ENCODE measurements at places on chromosomes 7 and 10.
A peak's percentile ranks its signal among the peaks of the same experiment; 100 is the strongest.

GRCh38 chr10:72784551-72785351 lies 92.8 kb downstream of the MCU start:
- DNase-seq: no peak

DNA sequence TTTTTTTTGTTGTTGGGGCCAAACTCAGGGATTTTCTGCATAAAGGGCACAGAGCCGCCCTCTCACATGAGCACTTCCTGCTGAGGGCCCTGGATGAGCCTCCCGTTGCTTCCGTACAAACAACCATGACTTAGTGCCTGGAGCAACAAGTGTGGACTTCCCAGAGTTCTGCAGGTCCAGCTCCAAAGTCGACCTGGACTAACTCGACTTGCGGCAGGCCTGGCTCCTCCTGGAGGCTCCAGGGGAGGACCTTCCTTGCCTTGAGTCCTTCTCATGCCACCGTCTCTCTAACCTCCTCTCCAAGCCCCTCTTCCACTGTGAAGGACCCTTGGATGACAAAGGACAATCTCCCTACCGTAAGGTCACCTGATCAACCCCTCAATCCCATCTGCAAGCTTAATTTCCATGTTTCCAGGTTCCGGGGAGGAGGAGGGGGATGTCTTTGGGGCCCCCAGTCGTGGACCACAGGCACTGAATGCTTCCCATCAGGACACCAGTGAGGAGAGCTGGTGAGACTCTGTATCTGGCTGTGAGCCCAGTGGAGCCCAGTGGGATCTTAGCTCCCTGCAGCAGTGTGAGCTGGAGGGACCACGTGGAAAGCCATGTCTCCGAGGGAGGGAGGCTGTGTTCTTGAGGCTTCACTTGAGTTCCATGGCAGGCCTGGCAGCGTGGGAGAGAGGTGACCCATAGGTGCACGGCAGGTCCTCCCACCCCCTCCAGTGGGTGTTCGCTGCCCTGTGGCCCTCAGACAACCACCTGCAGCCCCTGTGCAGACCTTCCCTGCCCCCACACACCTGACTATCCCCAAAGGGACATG lies 199.5 kb upstream of the PPP2R2D start:
- DNase-seq: peak; percentile 81

DNA sequence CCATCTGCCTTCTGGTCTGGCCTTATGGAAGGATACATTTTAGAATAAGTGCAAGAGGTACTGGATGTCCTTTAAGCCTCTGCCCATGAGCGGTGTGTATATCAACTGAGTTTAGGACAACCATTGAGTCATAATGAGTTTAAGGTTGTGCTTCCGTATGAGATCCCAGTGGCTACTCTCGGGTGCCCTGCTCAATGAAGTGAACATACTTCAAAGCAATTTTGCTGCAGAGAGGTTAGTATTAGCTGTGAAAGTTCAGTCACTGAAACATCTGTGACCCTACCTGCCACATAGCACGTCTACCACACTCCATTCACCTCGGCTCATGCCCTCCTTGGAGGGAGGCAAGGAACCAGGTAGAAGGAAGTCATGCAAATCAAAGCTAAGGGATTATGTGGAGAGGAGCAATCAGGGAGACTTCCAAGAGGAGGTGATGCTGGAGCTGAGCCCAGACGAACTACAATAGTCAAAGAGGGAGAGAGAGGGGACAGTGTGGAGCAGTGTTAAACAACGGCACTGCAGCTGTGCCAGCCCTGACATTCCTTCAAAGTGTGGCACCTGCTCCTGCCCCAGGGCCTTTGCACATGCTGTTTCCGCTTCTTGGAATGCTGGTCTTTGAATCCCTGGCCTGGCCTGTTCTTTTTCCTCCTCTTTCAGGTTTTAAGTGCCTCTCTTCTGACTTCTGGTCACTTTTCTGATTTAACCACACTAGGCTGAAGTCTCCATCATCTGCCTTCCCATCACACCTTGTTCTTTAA lies 25.4 kb downstream of the BTBD16 start:
- peak; percentile 71 for DNase-seq

DNA sequence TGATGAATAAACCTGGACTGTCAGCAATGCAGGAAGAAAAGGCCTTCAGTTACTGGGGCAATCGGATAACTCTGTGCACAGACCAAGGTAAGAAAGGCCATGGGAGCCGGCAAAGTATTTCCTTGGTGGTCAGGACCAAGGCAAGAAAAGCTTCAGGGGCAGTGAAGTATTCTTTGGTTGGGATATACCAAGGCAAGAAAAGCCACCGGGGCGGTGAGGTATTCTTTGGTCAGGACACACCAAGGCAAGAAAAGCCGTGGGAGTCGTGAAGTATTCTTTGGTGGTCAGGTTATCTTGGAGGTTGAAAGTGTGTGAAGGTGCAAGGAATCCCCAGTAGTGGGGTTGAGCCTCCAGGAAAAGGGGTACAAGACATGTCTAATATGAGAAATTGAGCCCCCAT lies 295.0 kb upstream of the GALNT17 start:
- DNase-seq: no peak

GRCh38 chr7:144784943-144785342 lies 50.9 kb downstream of the TPK1 start:
- DNase-seq: no peak

GRCh38 chr10:94358480-94358879 lies 4.3 kb downstream of the NOC3L start:
- no peak for DNase-seq

DNA sequence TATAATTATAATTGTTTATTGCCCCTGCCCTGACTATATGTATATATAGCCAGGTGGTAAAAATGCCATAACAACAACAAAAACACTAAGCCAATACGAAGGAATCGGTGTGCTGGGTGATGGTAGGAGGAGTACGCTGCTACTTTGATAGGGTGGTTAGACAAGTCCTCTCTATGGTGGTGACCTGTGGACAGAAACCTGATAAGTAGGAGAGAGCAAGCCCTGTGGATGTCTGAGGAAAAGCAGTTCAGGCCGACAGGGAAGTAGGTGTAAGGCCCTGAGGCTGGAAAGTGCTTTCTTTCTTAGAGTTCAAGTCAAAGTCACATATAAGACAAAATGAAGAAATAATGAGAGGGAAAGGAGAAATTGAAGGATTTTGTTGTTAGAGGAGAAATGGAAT lies 823.8 kb upstream of the CELF2 start:
- DNase-seq: no peak

GRCh38 chr10:67770537-67770936 lies 67.5 kb downstream of the DNAJC12 start:
- no peak for DNase-seq

GRCh38 chr7:69787736-69788431 lies 189.6 kb downstream of the AUTS2 start:
- no peak for DNase-seq

DNA sequence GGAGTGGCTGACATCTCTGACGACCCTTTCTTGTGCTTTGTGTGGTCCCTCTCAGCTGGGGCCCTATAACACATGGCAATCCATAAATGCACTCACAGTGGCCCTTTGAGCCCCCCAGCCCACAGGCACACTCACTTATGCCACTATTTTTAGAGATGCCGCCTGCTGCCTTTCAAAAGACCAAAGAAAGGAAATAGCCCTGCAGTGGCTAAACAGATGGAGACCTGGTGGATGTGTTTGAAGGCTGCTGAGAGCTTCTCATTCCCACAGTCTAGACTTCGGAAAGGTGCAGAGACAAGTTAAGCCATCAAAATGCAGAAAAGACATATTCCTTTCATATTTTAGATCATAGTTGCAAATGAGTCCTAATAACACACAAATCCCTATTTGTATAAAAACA lies 42.0 kb upstream of the PDZD8 start:
- DNase-seq: no peak

DNA sequence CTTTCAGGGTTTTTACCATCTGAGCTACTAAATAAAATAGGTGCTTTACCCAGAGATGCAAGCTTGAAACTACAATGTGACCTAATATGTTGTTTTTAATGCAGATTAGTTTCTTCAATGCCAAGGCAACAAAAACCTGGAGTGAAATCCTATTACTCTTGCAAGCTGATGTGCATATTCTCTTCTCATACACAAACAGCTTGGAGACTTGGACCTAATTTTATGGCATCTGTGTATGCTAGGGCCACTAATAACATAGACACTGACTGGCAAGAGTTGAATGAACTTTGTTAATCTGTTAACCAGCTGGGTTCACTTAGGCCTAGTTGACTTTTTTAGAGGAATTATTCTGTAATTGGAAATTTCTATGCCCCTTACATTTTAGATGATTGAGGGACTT lies 23.4 kb upstream of the SMIM30 start:
- no peak for DNase-seq

- DNase-seq: no peak
Measured at GRCh38 chr10:11448545-11449244, 162.8 kb downstream of the USP6NL start.

DNA sequence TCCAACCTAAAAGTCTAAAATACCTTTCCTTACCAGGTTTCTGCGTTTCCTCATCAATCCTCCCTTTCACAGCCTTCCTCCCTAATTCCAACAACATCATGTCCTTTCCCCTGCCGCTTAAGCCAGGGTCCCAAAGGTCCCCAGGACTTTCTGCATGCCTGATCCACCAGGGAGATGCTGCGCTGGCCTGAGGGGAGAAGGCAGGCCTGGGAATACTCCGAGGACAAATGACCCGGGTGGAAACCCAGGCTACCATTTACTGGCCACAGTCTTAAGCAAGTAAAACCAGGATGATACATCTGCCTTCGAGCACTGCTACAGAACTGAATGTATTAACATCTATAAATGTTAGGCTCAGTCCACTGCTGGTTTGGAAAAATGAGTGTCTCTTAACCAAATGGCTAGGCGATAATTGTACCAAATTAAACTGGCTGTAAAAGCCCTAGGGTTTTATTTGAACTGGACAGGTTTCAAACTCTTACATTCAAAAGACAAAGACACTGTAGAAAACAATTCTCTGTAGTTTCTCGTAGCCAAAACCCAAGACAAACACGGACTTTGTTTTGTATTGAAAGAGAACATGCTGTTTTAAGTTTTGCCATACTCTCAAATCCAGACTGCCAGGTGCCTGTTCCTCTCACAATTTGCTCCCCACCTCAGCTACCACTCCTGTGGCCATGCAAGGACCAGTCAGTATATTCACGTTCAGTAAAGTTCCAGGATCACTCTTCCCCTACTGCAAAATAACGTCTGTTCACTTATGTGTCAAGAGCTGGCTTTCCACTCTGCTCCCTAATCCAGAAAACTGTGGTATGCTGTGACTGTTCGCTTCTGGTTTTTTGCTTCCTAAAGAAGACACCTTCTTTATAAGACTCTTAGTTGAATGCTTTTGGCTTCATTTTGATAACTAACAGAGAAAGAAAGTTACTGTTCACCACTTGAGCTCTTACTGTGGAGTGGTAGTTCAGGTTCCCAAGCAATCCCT lies 145.7 kb downstream of the RNF216 start:
- no peak for DNase-seq

GRCh38 chr10:73923935-73924598 lies 13.1 kb downstream of the PLAU start:
- no peak for DNase-seq

DNA sequence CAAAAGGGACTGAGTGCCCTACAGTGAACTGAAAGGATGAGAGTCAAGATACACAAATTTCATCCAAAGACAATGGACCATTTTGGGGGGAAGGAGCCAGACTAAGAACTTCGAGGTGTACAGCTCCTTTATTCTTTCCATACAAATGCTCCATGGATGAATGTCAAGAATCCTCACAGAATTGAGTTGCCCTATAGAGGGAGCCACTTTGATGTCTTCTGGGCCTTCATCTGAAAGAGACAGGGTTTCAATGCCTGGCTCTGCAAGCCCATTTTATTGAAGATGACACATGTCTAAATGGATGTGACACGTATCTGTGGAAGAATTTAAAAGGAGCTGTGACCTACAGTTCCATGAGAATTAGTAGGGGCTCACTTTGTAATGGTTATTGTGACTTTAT lies 32.0 kb upstream of the NRG3 start:
- no peak for DNase-seq
